ENCODE measurements at places on chromosomes 12 and 14. TPM values are rescaled to one million over a fixed set of nuclear protein-coding genes. Genes with fewer than 3 reads are reported as not detected.

KRT3 gene
- total RNA-seq = not detected

SERPINA4 gene
- total RNA-seq = 0.13 TPM

DIO3 gene
- total RNA-seq = 0.94 TPM

BCL7A gene
- 13.6 TPM for total RNA-seq

- H3K27ac ChIP-seq = no peak overlapping the region
- H3K4me1 ChIP-seq = no peaks in the 10 kb centered on the region
- H3K27me3 ChIP-seq = no peaks in the 10 kb centered on the region
- no peak for DNase-seq
Measured at GRCh38 chr12:79255288-79255687, 390.7 kb downstream of the SYT1 start.

SLC7A8 gene
- 56.1 TPM for total RNA-seq
